Astrocyte of the hippocampus (primary cell): ENCODE measurements at places on chromosomes 5 and 9.

DNA sequence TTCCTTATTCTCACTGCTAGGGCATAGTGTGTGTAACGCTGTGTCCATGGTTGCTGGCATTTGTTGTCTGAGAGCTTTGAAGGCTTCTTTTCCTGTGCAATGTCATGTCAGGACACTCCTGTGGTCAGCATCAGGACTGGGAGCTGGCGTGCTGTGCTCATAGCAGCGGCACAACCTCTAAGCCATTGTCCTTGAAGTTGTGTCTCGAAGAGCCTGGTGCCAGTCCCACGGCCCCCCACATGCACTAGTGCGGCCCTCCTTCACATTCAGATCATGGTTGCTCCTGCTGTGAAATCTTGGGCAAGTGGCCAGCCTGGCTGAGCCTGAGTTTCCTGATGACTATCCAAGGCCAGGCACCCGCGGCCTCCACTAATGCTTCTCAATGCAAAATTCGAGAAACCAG, 32.4 kb downstream of the PDZD2 start:
- DNase-seq, result peak; percentile 73

- peak; percentile 16 for DNase-seq
Observed at GRCh38 chr9:121597698-121598166, 53.7 kb upstream of the DAB2IP start.

DNA sequence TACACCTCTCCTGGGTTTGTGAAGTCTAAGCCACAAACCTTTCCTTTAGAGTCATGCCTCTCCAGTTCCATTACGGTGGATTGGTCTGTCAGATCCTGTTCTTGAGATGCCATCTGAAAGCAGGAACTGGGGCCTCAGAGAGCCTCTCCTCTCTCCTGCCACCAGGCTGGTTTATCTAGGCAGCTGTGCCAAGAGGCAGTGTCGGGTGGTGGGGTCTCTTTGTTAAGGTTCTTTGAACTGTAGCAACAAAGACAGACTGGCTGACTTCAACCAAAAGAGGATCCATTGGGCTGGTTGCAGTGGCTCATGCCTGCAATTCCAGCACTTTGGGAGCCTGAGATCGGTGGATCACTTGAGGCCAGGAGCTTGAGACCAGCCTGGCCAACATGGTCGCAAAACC, 66.0 kb upstream of the ANGPTL2 start:
- no peak for DNase-seq

DNA sequence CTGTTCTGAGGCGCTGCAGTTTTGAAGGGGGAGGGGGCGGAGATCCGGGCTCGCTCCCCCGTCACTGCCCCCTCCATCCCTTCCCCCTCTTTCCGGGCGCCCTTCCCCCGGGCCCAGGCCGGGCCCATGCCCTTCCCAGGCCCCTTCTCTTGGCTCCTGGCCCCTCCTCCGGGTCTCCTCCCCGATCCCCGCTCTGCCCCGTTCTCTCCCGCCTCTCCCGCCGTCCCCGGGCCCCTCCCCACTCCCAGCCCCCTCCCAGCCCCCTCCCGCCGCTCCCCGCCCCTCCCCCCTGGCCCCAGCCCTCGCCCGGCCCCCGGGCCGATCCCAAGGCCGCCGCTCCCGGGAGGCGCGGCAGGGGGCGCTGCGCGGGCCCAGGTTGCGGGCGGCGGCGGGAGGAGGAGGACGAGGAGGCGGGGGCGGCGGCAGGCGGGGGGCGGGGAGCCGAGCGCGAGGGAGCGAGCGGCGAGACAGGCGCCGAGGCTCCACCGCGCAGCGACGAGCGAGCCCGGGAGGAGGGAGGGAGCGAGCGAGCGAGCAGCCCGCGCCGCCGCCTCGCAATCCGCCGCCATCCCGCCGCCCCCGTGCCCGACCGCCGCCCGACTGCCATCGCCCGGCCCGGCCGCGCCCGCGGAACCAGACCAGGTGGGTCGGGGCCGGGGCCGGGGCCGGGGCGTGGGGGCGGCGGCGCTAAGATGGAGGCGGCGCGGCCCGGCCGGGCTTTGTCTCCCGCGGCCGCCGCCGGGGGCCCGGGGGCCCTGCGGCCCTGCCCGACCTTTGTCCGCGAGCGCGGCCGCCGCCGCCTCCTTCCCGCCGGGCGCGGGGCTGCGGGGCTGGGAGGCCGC, at the start of gene PRRC2B:
PRRC2B (plus strand) TSS at position 465 of the 842 bp plus-strand sequence. CDS start 36,059 bp downstream, outside the sequence.
- peak; percentile 95 for DNase-seq

GRCh38 chr5:137734962-137735554, 831 bp downstream of the KLHL3 start:
- peak; percentile 59 for DNase-seq

DNA sequence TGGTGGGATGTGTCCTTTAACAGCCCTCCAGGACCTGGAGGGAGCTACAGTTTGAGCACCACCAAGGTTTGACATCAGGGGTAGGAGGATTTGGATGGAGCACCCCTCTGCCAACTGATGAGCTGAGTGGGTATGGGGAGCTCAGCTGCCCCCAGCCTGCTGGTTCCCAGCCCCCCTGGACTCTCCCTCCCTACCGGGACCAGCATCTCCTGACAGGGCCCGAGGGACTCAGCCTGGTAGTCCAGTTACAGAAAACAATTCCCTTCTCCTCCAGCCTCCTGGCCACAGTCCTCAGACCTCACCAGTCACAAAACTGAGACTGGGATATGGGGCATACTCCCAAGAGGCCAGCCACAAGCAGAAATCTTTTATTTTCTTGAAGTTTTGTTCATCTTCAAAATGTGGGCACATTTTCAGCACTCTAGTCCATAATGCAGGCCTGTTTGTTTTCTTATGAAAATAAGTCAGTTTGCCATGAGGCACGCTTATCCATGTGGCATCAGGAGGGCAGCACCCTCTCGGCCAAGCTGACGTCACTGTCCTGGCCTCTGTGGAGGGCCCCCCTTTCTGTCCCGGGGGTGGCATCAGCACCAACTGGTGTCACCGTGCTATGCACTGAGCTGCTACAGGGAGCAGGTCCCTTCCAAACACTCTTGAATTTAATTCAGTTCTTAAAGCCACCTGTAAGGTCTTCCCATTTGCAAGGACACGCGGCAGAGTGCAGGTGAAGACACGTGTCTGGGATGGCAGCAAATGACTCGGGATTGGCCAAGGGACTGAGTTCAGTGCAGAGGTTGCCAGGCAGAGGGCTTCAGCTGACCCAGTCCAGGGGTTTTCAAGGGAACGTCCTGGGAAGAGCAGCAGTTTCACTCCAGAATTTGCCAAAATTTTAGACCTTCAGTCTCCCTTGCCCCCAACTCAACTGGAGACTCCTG, 187.6 kb downstream of the GADD45G start:
- no peak for DNase-seq

GRCh38 chr5:18220631-18221030, 586.4 kb downstream of the TAF11L14 start:
- no peak for DNase-seq

- DNase-seq, result no peak
Observed at GRCh38 chr5:102863058-102863457, 108.0 kb downstream of the PAM start.

- no peak for DNase-seq
Observed at GRCh38 chr9:75852746-75853145, 37.7 kb upstream of the PCSK5 start.

- DNase-seq, result peak; percentile 77
Observed at GRCh38 chr5:169970911-169971765, 9.2 kb downstream of the INSYN2B start.

DNA sequence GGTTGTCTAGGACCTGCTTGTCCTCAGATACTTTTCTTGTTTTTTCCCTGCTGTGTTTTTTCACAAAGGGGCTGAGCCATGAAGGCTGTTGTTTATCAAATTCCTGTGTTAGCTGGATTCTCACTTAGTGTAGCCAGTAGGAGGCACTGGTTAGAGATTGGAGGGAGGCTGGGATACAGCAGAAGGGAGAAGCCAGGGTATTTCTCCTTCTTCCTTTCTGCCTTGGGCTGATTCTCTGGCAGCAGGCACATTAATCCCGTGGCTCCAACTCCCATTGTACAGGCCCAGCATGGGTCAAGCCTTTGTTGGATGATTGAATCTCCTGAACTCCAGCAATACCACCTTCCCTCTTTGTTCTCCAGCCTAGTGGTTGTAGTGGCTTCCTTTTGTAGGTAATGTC, 46.4 kb upstream of the FAM170A start:
- DNase-seq, result no peak

GRCh38 chr9:4196376-4196775, 103.5 kb downstream of the GLIS3 start:
- peak; percentile 76 for DNase-seq

- no peak for DNase-seq
Observed at GRCh38 chr5:5788793-5789192, 366.3 kb downstream of the ICE1 start.

DNA sequence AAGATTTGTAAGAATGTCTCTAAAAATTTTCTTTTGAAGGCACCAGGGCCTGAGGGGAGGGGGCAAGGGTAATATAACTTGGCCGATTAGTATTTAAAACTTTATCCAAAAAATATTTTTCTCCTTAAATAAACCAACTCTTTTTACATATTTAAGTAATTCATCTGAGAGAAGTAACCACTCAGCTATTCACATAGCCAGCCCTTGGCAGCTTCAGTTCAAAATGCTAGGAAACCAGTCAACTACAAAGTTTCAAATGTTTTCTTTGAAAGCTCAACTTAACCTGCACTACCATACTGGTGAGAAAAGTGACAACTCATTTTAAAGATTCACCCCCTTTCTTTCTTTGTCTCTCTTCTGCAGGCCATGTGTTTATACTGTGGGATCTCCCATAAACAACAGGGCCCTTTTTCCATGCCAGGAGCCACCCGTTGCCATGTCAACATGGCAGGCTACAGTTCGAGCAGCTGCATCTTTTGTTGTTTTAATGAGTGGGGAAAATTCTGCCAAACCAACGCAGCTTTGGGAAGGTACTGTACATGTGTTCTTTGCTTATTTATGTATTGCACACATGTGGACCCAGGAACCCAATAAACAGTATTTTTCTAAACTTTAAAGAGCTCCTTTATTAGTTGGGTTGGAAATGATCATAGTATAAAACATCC, 46.3 kb downstream of the AOPEP start:
- peak; percentile 82 for DNase-seq

- no peak for DNase-seq
Observed at GRCh38 chr9:109941771-109942170, 161.8 kb downstream of the PALM2AKAP2 start.

DNA sequence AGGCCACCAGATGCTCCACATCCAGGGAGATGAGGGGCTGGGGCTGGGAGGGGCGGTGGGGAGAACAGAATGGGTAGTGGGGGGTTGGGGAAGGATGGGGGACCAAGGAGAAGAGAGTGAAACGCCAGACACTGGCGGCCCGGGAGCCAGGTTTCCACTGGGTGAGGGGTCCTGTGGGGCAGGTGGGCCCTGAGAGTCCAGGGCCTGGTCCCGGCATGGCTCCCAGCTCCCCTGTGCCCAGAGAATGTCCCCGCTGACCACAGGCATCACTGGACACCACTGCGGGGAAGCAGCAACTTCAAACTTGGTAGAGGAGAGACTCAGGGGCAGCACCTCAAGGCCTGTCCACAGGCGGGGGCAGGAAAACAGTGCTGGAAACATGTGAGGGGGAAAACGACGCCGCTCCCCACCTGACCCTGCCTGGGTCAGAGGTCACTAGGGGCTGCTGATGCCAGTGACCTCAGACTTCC, 13.2 kb downstream of the NINJ1 start:
- DNase-seq, result no peak

DNA sequence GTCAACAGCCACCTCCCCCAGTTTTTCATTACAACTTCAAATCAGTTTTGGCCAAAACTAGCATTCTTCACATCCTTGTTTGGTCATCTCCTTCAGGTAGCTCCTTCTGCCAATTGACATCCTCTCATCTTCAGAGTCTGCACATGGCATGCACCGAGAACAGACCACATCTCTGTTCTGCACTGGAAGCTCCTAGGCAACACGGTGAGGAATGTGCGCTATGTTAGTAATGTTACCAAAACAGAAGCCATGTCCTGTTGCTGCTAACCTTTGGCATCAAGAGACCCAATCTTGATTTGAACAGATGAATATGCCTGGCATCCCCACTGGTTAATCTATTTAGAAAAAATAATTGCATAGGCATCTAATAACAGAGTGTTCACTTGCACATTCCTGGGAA, 5.1 kb upstream of the HK3 start:
- DNase-seq, result peak; percentile 24

GRCh38 chr9:2622461-2623287, 1.1 kb downstream of the VLDLR start:
- DNase-seq, result peak; percentile 72

DNA sequence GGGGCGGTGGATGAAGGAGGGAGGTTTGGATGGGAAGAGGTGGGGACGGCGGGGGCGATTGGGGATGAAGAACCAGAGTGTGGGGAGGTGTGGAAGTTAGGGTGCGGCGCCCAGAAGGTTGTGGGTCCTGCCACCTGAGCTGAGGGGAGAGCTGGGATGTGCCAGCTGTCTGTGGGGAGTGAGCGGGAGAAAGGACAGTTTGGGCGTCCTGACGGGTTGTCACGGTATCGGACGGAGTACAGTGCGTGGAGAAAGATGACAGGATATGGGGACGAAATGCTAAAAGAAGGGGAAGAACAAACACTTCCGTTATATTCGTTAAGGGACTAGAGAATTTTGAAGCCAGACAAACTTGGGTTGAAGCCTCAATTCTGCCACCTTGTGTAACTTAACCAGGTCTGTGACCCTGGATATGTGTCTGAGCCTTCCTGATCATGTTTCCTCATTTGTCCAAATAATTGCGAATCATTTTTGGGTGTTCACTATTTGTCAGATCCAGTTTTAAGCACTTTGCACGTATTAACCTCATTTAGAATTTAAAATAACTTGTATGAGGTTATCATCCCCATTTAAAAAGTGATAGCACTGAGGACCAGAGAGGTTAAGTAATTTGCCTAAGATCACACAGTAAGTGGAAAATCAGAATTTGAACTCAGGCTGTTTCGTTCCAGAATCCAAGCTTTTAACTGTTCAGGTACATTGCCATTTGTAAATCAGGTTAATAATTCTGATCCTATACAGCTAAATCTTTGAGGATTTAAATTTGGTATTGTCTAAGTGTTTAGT, 689 bp downstream of the CNTRL start:
- DNase-seq, result no peak

DNA sequence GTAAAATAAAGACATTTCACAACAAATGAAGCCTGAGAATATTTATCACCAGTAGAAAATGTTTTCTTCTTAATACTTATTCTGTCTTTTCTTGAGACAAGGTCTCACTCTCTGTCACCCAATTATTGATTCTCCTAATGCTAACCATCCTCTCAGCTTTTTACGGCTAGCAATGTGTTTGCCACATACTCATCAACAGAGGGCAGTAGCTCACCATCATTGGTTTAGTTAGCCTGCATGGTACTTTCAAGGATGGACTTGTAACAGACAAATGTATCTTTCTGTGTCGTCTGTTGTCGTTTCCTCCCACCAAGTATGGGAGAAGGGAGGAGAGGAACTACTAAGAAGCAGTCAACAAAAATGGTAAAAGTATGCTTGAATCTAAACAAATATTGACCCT, 5.9 kb upstream of the ACO1 start:
- DNase-seq, result peak; percentile 77
